Head of caudate nucleus (tissue), 42 donors: ENCODE measurements at places on chromosomes 2 and 18.

DNA sequence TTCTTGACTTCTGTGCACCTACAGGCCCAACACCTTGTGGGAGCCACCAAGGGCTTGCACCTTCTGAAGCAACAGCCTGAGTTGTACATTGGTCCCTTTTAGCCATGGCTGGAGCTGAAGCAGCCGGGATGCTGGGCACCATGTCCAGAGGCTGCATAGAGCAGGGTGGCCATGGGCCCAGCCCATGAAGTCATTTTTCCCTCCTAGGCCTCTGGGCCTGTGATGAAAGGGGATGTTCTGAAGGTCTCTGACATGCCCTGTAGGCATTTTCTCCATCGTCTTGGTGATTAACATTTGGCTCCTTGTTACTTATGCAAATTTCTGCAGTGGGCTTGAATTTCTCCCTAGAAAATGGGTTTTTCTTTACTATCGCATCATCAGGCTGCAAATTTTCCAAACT is 83.1 kb upstream of the ACVR1 start:
- no peak for DNase-seq

DNA sequence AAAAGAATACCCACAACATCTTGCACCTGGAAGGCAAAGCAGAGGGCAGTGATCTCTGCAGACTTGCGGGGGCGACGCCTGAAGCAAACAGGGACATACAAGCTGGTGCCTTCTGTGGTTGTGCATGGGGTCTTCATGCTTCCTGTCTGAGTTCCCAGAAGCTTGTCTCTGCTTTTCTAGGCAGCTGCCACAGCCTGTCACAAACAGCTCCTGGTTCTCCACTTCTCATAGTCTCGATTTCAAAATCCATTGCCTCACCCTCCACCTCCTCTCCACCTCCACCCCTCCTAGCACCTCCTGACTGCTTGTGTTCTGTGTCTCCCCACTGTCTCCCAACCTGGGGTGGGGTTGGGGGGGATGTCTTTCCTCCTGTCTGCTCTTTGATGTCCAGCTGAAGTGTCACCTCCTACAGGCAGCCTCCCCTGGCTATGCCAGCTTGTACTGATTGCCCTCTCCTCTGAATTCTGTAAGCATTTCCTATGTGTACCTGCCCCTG is 1.7 kb upstream of the PROC start:
- no peak for DNase-seq

- no peak for DNase-seq
Measured at GRCh38 chr2:66866331-66867062, 431.6 kb downstream of the MEIS1 start.

- DNase-seq: no peak
Measured at GRCh38 chr2:18829976-18830375, 240.6 kb upstream of the NT5C1B start.

DNA sequence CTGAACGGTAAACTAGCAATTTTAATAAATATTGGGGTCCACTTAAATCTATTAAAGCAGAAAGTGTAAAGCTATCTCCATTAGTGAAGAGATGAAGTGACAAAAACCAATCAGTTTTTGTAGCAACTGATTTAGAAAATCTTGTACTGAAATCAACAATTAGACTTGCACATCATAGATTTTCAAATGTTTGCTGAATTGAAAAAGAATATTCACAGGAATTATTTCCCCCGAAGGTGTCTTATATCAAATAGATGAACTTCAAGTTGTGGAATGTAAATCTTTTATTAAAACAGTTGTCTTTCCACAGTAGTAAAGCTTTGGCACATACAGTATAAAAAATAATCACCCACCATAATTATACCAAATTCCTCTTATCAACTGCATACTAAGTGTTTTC is 48.7 kb downstream of the ATIC start:
- no peak for DNase-seq

DNA sequence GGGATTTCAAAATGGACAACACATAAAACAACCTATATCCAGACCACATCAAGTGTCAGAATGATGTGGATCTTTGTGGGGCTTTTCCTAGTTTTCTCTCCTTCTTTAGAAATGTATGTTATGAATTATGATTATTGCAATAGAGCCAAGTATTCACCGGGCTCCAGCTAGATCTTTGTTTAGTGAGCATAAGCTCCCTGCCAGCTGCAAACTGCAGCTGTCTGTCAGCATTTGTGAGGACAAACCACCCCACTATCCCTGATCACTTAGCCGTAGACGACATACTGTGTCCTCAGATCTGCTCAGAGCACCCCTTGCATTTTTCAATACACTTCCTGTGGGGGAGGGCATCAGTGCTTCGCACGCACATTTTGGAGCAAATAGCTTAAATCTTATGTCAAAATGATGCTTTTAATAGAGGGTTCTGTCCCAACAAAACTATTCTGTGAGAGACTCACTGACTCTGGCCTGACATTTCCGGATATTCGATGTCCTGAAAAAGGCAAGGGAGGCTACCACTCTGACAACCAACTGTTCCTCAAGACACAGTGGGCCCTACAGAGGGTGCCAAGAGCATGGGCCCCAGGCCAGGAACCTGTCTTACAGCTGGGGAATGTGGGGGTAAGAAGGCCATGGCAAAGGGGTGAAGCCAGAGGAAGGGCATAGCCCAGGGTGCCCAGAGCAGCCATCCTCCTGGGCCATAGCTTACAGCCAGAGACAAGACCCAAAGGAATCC is 346.0 kb downstream of the ARHGAP15 start:
- no peak for DNase-seq

DNA sequence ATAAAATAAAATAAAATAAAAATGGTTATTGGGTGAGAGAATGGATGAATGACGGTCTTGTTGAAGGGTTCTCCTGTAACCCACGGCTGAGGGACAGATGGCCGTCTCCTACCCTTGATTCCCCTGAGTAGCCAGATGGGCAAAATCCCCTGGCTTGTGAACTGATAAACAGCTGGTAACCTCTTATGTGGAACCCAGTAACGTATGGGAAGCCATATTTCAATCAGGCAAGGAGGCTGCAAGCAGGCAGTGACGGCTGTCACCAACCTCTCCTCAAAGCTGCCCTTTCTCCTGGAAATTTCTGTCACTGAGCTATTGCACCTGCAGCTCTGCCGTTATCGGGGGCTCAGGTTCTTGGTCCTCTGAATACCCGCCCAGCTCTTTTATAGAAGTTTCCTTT is 165.3 kb upstream of the SMAD2 start:
- no peak for DNase-seq

DNA sequence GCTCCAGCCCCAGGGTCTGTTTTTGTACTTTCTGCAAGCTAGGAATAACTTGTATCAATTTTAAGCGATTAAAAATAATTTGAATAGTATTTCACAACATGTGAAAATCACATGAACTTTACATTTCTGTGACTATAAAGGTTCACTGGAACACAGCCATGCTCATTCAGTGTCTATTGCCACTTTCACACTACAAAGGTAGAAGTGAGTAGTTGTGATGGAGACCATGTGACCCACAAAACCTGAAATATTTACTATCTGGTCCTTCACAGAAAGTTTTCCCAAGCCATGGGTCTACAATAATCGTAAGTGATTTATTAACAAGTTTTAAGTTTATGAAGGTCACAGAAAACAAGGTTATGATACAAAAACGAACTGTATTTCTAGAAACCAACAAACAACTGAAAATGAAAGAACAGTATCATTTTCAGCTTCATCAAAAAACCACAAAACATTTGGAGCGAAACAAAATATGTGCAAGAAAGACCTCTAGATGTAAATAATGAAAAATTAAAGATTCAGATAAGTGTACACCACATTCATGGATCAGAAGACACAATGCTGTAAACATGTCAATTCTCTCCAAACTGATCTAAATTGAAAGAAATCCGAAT is 68.9 kb upstream of the DNER start:
- no peak for DNase-seq

DNA sequence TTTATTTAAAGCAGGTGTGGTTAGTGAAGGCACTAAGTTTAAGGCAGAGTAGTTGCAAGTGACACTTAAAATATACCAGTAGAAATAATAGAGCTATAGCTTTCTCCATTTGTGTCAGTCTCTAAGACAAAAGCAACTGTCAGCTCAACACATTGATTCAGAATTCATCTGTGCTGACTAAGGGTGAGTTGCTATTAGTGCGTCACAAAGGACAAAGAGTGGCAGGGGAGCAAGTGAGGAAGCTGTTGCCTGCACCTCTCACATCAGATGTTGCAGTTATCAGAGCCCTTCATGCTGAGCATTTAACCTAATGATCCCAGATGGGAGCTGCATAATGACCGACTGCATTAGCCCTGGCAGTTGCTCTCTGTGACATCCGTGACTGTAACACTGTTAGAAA is 138.6 kb downstream of the DTNA start:
- no peak for DNase-seq

DNA sequence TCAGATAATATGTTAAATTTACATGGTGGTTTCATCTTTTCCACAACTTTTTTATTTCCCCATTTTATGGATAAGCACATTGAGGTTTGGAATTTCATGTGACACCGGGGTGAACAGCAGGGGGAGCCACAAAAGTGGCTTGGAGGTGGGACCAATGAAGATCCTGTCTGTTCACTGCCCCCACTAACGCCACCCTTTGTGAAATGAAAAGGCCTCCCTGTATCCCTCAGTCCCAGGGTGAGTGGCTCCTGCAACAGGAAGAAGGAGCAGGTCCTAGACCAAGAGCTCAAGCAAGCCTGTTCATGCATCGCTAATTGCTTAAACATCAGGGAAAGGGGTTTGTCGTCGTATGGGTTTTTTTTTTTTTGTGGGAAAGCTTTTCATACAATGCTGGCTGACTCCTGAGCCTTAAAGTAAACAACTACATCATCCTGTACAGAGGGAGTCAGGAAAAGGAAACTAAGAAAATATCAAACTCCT is 267.8 kb upstream of the EPAS1 start:
- no peak for DNase-seq

DNA sequence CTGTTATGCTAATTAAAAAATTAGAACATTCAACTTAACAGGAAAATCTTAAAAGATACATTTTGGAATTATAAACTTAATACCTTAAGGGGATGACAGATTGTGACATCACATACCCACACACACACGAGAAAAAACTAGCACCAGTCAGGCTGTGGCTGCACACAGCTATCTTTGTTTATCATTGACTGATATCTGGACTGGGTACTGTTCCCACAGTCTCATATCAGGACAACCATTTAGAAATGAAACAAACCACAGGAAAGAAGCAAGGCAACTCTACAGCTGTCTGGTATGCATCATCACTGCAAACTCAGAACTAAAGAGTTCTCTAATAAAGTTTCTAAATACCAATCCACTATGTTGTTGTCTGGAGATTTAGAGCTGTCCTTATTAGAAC is 210.9 kb upstream of the SMAD7 start:
- no peak for DNase-seq

DNA sequence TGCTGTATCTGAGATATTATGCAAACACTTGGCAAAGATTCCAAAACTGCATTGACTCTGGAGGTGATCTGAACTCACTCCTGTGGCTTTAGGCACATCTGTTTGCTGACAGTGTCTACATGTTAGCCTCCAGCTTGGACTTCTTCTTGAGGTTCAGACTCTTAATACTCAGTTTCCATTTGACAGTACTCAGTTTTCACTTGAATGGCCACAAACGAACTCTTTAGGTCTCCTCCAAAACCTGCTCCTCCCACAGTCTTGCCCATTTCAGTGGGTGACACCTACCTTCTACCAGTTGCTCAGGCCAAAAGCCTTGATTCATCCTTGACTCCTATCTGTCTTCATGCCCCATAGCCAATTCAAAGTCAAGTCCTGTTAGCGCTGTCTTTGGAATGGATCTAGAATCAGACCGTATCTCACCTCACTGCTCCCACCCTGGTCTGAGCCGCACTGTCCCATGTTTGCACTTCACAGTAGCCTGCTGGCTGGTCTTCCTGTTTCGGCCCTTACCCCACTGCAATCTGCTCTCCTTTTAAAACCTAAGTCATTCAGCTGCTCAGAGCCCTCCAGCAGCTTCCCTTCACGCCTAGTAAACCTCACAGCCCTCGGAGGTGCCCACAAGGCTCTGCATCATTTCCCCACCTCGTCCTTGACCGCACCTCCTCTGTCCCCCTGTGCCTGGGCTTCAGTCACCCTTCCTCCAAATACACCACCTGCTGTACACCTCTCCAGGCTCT is 10.5 kb downstream of the ATG16L1 start:
- DNase-seq: no peak

- DNase-seq: no peak
Measured at GRCh38 chr18:52582516-52582915, 242.5 kb downstream of the DCC start.

- DNase-seq: no peak
Measured at GRCh38 chr2:37738266-37738885, 66.9 kb upstream of the CDC42EP3 start.

- DNase-seq: no peak
Measured at GRCh38 chr2:136492901-136493300, 272.4 kb upstream of the THSD7B start.

- DNase-seq: no peak
Measured at GRCh38 chr2:202693503-202693902, 58.7 kb downstream of the FAM117B start.
